ENCODE measurements at places on chromosomes 7 and 10.

GRCh38 chr10:119976421-119976820 is 83.9 kb downstream of the SEC23IP start:
- DNase-seq, result no peak

GRCh38 chr10:63388421-63389031 is 77.3 kb downstream of the JMJD1C start:
- no peak for DNase-seq

DNA sequence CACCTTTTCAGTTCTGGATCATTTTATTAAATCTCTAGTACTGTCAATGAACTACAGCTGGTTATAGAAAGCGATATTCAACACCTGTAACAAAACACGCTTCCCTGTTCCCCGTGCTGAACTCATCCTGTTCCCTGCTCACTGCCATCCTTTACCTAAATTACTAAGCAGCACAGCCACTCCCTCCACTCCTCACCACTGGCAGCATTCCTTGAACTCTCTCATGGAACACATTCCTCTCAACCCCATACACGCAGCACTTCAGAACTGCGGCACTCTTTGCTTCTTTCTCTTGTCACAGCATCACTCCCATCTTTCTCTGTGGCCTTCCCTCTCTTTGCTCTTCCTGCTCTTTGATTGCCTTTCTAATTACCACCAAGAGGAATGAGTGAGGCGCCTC is 27.4 kb downstream of the RELN start:
- DNase-seq, result no peak

GRCh38 chr10:24249829-24250415 is 41.0 kb downstream of the KIAA1217 start:
- no peak for DNase-seq

DNA sequence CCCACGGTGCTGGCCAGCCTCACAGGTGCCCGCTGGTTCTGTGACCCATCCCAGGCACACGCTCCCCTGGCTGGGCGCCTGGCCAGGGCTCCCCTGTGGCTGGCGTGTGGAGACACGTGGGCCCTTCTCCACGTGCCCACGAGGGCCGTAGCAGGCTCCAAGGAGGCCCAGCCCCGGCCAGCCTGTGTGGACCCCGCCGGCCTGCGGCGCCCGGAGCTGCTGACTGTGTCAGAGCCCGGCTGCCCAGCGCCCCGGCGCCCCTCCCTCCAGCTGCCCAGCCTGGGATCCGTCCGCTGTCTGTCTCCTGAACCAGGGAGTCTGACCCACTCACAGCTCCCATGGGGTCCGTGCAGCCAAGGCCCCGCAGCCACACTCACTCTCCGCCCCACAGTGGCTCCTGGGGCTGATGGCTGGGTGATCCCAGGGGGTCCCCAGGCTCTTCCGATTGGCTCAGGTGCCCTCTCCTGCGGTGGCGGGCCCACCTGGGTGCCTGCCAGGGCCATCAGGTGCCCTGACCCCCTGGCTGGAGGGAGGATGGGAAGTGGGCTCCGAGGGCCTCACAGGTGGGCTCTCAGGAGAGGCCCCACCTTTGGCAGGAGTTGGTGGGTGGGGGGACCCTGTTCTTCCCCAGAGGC is 9.6 kb downstream of the TMEM184A start:
- no peak for DNase-seq

- no peak for DNase-seq
Observed at GRCh38 chr7:157543791-157544190, 207.0 kb downstream of the DNAJB6 start.

GRCh38 chr10:30127120-30127541 is 67.7 kb upstream of the JCAD start:
- no peak for DNase-seq

GRCh38 chr7:30148951-30149459 is 14.2 kb downstream of the MTURN start:
- DNase-seq, result no peak

DNA sequence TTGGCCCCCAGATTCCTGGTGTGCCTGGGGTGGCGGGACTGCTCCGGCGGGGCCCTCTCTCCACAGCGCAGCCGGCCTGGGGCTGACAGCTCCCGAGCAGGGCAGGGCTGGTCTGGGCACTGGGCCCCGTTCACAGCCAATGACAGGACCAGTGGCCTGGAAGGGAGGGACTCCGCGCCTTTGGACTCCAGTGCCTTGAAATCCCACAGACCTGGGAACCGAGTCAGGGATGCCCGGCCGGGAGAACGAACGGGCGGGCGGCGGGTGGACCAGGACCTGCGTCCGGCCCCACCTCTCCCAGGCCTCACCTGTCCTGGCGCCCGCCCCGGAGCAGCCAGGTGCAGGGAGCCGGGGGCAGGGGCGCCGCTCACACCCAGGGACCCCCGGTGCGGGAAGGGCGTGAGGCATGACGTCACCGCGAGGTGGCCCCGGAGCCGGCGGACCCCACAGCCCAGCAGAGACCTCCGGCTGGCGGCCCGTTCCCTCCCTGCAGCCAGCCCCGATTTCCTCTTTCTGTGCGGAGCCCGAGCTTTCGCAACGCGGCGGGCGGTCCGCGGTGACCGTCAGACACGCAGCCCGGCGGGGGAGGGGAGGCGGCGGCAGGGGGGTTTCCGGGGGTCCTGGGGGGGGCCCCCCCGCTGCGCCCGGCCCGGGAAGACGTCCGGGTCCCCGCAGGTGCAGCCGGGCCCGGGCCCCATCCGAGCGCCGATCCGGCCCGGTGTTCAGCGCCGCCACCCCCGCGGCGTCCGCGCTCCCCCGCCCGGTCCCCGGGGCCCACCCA is 743 bp downstream of the ADAP1 start:
- no peak for DNase-seq

DNA sequence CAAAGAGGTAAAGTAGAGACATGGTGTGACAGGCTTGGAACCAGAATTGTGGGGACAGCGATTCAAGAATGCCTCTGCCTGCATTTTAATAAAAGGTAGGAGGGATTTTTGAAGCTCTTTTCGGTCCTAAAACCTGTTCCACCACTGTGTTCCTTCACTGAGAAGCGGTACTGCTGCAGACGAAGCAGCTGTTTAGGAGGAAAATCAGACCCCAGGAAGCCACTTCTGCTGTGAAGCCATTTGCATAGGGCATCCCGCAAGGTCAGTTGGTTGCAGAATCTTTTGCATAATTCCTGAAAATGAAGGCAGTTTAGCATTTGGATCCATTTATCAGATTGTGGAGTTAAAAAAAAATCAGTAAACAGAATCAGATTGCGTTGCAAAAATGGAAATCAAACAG is 183.3 kb upstream of the PRKCQ start:
- no peak for DNase-seq

DNA sequence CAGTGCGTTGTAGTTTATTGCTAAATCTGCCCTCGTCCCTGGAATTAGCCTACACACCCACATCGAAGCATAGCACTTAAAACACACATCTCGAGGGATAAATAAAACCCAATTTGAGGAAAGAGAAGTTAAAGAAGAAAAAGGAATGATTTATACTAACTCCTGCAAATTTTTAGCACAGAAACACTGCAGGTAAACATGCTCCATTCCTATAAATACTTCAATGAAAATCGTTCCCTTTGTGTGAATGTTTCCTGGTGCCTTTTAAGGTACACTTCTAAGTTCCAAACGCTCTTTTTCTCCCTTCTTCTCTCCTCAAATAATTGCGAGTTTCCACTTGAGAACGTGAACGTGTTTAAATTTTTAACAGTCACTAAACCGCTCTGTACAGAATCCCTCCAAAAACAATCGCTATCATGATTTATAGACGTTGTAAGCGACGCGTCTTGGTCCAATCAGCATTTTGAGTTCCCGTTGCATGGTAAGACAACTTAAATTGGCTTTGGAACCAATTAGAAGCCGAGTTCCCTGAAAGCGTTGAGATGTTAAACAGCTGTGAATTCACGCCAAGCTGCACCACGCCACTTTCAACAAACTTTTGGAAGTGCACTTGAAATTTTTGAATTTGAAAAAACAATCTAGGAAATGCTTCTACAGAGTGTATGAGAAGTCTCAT is 12.5 kb upstream of the EBLN1 start:
- peak; percentile 34 for DNase-seq

GRCh38 chr10:79995979-79996634 is 47.2 kb upstream of the SFTPD start:
- DNase-seq, result peak; percentile 33

GRCh38 chr10:86063341-86063740 is 303.3 kb downstream of the GRID1 start:
- no peak for DNase-seq

GRCh38 chr10:16832351-16833080 is 15.3 kb upstream of the RSU1 start:
- no peak for DNase-seq

DNA sequence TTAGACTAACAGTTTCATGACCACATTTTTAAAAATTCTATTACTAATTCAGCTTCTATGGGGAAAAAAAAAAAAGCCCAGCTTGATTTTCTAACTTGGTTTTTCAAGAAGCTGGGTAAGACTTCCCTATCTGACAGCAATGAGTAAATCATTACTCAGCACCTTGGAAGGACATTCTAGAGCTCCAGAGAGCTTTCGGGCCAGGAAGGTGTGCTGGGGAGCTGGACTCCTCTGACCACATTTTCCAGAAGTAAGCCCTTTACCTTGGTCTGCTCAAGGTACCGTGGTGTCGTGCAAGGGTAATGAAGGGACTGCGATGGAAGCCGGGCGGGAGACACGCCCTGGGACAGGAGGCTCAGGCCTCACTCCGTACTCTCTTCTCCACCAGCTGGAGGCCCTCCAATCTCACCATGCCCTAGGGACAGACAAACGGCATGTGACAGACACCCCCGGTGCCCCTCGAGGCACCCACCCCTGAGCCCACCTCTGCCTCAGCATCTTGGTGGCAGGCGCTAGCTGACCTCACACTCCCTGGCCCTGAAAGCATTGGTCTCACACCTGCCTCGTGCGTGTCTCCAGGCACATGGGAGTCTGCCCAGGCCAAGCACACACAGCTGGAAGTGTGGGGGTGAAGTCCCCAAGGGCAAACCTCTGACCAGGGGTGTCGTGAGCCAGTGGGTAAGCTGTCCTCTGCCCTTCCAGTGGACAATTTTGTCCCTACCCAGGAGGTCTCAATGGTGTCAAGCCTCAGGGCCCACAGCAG is 152.1 kb downstream of the OAT start:
- DNase-seq, result no peak

DNA sequence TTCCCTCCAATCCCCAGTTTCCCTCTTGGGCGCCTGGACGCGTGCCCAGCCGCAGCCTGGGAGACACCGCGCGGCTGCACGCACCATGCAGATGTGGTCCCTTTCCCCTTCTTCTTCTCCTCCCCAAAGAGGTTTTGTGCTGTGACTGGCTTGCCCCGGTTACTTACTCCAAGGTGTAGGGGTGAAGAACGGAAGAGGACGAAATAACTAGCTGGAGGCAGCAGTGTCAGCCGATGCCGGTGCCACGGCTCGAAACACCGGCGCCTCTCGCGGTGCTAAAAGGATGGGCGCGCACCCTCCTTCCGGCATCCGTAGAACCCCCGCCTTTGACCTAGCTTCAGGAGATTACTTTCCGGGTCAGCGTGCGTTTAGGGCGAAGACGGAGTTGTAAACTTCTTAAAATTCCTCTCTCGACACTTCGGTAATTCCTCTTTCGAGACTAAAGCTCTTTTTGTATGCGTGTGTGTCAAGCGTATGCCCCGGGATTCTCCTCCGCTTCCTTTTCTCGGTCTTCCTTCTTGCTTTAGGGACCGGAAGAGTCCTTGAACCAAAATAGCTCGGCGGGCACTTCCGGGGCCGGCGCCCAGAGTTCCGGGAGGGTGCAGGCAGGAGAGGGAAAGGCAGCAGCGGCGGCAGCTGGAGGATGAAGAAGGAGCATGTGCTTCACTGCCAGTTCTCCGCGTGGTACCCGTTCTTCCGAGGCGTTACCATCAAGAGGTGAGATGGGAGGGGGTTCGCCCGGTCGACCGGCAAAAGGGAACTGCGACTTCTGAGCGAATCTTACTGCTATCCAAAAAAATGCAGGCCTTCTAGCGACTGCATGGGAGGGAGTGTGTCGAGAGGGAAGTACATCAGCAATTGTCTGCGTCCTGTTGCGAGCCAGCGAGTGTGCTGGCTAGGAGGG is at the start of the genes CDC123 and NUDT5:
Gene CDC123 (plus strand): TSS at position 586 of the 904 bp plus-strand sequence. CDS start 58 bp downstream, at position 644.
Gene NUDT5 (minus strand): TSS at position 289 of the 904 bp plus-strand sequence. CDS start 9,600 bp downstream, outside the sequence.
- DNase-seq, result peak; percentile 72

GRCh38 chr10:74332398-74332797 is 181.4 kb downstream of the ADK start:
- no peak for DNase-seq

- no peak for DNase-seq
Observed at GRCh38 chr10:14062528-14063260, 268.0 kb downstream of the FRMD4A start.

GRCh38 chr10:60806921-60807320 is 28.6 kb downstream of the CDK1 start:
- no peak for DNase-seq

- no peak for DNase-seq
Observed at GRCh38 chr10:69407621-69408301, 9.0 kb downstream of the TACR2 start.

DNA sequence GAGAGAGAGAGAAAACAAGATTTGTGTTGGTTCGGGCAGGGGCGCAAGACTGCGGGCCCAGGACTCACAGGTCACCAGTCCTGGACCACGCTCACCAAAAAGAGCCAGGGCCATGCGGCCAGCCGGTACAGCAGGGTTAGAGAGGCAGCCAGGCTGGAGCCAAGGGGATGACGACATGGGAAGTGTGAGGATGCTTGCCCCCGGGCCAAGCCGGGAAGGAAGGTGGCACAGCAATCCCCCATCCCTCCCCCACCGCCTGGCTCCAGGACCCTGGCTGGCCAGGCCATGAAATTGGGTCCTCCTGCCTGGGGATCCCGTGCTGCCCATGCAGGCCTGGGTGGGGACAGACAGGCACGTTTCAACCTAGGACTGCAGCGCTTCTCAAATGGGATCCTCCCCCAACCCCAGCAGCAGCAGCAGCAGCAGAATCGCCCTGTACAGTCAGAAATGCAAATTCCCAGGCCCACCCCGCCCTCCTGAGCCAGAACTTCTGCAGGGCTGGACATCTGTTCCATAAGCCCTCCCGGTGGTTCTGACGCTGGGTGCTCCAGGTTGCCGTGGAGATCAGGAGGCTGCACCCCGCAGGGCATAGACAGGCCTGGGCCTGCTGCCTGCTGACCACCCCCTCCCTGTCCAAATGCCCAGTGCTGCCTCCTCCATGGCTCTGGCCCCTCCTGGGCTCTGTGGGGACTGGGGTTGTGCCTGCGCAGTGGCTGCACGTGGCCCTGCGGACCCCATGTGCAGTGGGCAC is 35.0 kb downstream of the YKT6 start:
- no peak for DNase-seq

GRCh38 chr7:75995996-75996395 is 1.6 kb upstream of the TMEM120A start:
- no peak for DNase-seq

GRCh38 chr10:126946746-126947145 is 41.5 kb downstream of the DOCK1 start:
- no peak for DNase-seq

GRCh38 chr10:115706026-115706425 is 567.0 kb downstream of the GFRA1 start:
- no peak for DNase-seq

All from NCI-H2171 (cell line).